ENCODE measurements at places on chromosomes 6 and 20.

DNA sequence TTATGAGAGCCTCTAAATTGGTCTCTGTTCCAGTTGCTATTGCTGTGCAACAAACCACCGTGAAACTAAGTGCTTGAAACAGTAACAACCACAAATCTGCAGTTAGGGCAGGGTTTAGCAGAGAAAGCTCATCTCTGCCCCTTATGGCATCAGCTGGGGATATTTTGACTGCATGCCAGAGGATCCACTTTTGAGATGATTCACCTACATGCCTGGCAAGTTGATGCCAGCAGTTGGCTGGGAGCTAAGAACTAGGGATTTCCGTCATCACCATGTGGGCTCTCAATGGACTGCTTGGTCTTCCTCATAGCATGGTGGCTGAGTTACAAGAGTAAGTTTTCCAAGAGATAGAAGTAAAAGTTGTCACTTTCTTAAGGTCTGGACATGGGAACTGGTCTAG is 35.1 kb downstream of the PLCB4 start:
- no peak for DNase-seq

DNA sequence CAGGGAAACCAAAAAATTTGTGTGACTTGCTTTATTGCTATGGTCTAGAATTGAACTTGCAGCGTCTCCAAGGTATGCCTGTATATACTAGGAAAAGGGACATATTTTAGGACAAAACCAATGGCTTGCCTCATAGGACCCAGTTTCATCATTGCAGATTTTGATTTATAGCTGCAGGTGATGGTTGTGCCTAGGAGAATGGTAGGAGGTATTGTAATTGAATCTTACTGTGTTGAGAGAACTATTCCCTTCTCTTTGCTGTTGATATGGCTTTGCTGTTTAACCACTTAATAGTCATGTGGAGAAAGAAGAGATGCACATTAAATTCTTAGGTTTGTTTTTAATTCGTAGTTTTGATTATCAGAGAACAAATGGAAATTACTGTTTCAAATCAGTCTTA is 16.4 kb downstream of the DSTN start:
- DNase-seq = no peak

DNA sequence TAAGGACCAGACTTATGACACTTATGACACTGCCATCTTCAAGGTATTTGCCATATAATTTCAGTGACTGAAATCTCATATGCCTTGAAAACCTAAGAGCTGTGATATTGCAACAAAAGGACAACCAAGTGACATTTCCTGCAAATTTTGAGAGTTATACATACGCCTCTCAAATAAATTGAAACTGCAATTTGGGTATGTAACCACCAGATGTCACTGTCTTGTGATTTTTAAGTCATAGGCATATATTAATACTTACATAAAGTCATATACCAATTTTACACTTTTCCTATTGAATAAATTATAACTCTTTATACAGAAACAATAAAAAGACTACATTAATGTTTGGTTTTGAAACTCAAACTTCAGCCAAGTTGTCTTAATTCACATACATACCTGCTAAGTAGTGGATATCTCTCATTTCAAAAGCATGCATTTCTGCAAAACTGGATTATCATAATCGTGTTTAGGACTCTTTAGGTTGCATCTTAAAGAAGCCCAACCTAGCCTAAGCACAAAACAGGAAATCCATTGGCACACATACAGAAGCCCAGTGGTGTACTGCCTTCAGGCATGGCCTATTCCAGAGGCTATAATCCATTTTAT is 180.2 kb downstream of the PACRG start:
- DNase-seq = peak; percentile 15

GRCh38 chr6:42066156-42066675 is 15.9 kb downstream of the TAF8 start:
- no peak for DNase-seq

DNA sequence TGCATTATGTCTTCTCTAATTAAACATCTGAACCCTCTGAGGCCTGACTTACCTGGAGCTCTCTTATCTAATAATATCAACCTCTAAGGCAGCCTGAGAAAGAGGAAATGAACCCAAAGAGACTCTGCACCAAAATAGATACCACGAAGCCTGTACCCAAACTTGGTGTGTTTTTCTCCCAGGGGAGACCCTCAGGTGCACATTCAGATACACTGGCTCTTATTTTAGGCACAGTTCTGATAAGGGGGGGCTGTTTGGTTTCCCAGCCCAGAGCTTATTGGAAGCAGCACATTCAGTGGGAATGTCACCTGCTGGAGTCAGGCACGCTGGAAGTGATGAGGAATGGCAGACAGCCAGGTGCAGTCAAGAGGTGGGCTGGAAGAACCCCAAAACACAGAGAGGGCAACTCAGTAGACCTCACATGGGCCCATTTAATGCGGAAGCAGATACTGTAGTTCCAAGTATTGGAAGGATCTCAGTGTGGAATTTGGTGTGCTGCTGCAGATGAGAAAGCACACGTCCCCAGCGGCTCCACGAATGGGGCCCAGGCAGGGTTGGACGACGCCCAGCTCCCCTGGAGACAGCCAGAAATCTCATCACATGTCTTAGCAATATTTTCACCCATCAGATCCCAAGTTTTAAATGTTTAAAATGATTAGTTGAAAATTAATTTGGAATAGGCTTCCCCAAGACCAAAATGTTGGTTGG is 9.7 kb upstream of the CCR6 start:
- no peak for DNase-seq

DNA sequence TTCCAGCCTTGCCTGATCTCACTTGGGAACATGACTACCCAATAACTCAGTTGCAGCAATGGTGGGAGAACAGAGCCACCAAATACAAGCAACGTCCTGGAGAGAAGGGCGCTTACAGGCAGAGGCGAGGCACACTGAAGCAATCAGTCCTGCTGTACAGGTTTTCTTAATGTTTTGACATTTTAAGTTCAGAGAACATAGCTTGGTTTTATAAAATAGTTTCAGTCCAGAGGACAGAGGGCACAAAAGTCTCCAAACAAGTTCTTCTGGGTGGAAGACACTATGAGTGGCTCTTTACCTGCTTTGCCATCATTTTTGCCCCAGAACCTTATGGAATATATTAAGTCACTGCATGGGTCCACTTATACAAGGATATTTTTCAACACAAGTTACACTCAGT is 103.4 kb upstream of the KCNG1 start:
- no peak for DNase-seq

- no peak for DNase-seq
These were observed 234.4 kb downstream of the PHACTR1 start for GRCh38 chr6:12950976-12951375.

- peak; percentile 68 for DNase-seq
These were observed 999 bp upstream of the PIM1 start for GRCh38 chr6:37168811-37169495.

- DNase-seq = no peak
These were observed 46.4 kb upstream of the SPDEF start for GRCh38 chr6:34602318-34603111.

DNA sequence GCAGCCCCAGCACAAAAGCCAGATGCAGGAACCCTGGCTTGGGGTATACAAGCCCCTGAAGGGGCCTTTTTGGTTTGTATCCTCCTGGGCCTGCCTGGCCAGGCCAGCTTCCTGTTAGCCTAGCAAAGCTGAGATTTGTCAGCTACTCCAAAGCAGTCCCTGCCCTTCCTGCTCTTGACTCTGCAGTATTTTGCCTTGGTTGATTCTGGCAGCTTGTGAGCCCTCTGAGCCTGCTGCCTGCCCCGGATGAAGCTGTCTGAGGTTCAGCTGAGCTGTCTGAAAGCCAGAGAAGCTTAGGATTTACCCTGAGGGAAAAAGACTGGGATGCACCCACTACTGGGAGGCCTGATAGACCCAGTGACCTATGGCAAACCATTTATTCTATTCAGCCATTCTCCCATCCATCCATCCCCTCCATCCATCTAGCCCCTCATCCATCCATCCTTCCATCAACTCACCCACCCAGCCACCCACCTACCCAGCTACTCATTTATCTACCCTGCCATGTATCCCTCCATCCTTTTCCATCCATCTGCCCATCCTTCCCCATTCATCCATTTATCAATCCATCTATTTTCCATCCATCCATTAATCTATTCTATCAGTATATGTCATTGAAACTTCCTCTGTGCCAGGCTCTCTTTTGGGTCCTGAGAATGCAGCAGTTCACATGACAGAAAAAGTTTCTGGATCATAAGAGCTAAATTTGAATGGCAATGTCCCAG is 307.5 kb downstream of the DHX35 start:
- peak; percentile 28 for DNase-seq

GRCh38 chr20:39985271-39985827 is 703.7 kb downstream of the MAFB start:
- DNase-seq = no peak

GRCh38 chr6:112030961-112031660 is 22.8 kb upstream of the CCN6 start:
- DNase-seq = no peak

- no peak for DNase-seq
These were observed 8.2 kb upstream of the CD93 start for GRCh38 chr20:23094213-23094896.

- DNase-seq = no peak
These were observed 197.4 kb upstream of the MOCS1 start for GRCh38 chr6:40131675-40132074.

Data from kidney capillary endothelial cell (primary cell).